ENCODE measurements at places on chromosomes 6 and 20.

GRCh38 chr6:5126214-5126613, 41.1 kb downstream of the PPP1R3G start:
- DNase-seq: no peak

- DNase-seq: no peak
Observed at GRCh38 chr6:3878048-3878666, 29.0 kb downstream of the FAM50B start.

DNA sequence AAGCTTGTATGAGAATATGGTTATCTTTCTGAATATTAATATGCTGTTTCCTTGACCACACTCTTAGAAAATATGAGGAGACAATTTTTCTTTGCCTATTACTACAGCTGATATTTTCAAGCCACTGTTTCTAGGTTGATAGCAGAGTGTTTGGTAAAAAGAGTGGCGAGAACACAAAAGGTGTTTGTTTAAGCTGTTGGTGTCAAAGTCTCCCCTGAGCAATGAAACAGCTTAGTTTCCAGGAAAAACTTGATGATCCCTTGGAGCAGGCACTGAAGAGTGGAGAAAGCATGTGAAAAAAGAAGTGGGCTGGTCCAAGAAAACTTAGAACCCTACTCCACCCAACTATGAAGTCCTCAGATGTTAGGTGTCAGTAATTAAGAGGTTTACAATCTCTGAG, 182.7 kb downstream of the TFAP2B start:
- no peak for DNase-seq

GRCh38 chr6:89048985-89049384, 31.6 kb upstream of the PNRC1 start:
- no peak for DNase-seq

- DNase-seq: no peak
Observed at GRCh38 chr20:25020901-25021301, 28.4 kb upstream of the APMAP start.

DNA sequence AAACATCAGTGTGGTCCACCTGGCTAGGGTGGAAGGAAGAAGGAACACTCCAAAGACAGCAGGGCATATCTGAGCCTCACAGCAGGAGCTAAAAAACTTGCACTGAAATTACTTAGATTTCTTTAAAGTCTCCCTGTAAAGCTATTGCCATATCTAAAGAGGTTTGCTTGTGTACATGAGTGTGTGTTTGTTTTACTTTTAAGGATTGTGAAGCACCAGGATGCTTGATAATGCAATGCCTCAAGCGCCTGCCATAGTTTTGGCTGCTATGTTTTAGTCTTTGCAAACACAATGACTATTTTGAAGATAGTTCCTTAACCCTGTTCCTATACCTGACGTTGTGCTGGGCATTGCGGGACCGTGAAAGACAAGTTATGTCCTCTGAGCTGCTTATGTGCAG, 65.0 kb downstream of the ID4 start:
- DNase-seq: no peak

- no peak for DNase-seq
Observed at GRCh38 chr20:33070111-33071053, 9.1 kb upstream of the BPIFB4 start.

DNA sequence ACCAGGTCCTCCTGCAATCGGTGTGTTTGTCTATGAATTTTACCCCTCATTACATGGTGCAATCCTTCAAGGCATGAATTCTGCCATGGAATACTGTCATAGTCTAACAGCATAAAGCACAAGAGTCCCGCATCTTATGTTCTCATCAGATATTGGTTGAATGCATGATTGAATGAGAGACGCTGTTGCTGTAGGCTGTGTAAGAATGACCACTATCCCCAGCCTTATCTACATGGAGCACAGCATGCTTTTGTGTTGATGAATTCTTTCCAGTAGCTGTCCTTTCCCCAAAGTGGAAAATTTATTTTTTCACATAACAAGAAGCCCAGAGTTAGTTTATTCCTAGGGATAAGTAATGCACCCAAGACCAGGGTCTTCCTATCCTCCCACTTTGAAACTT, 5.6 kb upstream of the TRAM2 start:
- no peak for DNase-seq

GRCh38 chr6:133756078-133756695, 132.7 kb upstream of the TCF21 start:
- no peak for DNase-seq

- no peak for DNase-seq
Observed at GRCh38 chr6:31125162-31125561, 4.9 kb upstream of the CDSN start.

- peak; percentile 75 for DNase-seq
Observed at GRCh38 chr6:56851541-56852259, 103.2 kb upstream of the BEND6 start.

- DNase-seq: no peak
Observed at GRCh38 chr20:35579196-35579595, 36.4 kb upstream of the SPAG4 start.

- no peak for DNase-seq
Observed at GRCh38 chr6:129317931-129318820, 391.8 kb downstream of the ARHGAP18 start.

DNA sequence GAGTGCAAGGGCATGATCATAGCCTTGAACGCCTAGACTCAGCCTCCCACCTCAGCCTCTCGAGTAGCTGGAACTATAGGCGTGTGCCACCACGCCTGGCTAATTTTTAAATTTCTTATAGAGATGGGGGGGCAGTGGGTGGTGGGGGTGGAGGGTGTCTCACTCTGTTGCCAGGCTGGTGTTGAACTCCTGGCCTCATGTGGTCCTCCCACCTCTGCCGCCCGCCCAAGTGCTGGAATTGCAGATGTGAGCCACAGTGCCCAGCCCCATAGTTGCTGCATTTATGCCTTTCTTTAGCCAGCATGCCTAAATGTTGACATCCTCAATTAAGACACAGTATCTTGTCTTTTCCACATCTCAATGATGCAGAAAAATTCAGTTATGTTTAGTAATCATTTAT, 171.1 kb downstream of the ARID1B start:
- DNase-seq: no peak

DNA sequence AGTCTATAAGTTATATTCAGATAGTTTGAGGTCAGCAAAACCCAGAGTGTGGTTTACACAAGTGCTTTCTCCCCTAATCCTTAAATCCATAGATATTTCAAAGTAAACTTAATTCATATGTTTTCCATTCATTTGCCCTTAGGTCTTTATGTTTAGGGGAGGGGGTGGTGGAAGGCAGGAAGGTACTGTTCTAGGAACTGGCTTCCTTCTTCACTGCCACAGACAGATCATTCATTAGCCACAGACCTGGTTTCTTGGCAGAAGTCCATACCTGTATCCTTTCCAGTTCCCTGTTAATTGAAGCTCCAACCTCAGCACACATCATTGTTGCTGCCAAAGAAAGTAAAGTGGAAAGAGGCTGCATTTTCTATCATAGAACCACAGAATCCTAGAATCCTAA, 123.0 kb downstream of the AIG1 start:
- DNase-seq: no peak

DNA sequence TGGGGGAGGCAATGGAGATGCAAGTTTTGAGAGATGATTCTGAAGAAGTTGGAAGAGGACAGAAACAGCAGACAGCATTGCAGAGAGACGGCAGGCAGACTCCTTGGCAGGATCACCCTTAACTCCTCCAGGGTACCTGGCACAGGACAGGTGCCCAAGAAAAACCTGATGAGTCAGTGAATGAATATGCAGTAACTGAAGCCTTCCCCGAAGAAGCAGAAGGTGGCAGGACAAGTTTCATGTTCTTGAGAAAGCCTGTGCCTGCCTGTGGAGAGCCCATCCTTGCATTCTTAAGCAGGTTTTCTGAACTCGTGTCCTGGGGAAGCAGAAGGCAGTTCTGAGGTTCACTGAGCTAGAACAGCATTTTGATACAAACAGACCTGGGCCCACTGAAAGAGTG, 79.6 kb upstream of the SASH1 start:
- DNase-seq: no peak

All from inflammatory macrophage treated with lipopolysaccharide for 4 hours (primary cell).